AG09319 (cell line): ENCODE measurements at places on chromosomes 1 and 21.

GRCh38 chr21:39381009-39381408 lies 32.1 kb upstream of the HMGN1 start:
- DNase-seq: no peak

DNA sequence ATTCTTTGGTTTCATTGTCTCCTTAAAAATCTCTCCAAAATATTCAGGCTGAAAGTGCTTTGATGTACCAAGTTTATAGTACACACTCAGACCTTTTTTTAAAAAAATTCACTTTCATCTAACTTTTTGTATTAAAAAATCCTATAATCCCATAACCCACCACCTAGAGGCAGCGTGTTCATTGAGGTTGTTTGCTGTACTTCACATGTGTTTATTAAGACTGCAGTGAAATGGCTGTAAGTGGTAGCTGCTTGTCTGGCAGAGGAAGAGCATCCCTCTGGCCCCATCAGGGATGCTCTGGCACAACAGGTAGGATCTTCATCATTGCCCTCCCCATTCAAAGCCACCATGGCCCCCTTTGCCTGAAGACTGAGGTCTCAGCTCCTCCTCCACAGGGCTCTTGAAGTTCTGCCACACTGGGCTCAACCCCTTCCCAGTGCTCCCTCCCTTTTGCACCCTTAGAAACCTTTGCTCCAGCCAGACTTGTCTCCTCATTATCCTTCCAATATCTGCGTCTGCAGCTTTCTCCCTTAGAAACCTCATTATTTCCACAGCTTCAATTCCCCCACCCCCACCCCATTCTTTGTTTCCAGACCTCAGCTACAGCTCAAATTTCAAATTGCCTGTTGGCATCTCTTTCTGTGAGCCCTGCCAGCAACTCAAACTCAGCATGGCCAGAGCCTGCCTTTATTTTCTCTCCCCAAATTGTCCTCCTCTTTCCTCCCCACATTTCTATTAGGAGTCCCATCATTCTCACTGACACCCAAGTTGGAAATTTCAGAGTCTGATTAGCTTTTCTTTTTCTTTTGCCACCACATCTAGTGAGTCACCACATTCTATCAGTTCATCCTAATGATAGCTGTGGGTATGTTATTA lies 369.6 kb upstream of the USP24 start:
- DNase-seq: peak; percentile 64

GRCh38 chr1:209883341-209883971 lies 54.6 kb upstream of the SYT14 start:
- DNase-seq: peak; percentile 53

DNA sequence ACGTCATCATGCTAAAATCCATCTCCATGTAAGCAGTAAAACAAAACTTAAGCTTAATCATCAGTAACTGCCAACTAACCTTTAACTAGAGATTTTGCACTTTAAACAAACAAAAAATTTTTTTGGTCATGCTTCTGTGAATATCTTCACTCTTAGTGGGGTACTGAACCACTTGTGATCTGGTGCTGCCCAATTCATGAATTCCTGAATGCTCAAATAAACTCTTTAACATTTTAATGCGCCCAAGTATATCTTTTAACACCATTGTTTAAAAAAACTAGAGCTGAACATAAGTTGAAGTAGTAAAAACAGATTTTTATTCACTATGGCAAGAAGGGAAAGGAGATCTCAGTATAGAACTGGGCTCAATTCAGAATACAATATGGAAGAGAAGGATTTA lies 196.9 kb upstream of the USP24 start:
- DNase-seq: no peak
